ENCODE measurements at places on chromosomes 1 and 21.

- peak; percentile 34 for DNase-seq
Measured at GRCh38 chr1:13642306-13643004, 57.5 kb upstream of the PRDM2 start.

- no peak for DNase-seq
Measured at GRCh38 chr21:42421018-42421793, 17.5 kb downstream of the UBASH3A start.

- DNase-seq: no peak
Measured at GRCh38 chr1:36351227-36351977, 28.0 kb upstream of the EVA1B start.

DNA sequence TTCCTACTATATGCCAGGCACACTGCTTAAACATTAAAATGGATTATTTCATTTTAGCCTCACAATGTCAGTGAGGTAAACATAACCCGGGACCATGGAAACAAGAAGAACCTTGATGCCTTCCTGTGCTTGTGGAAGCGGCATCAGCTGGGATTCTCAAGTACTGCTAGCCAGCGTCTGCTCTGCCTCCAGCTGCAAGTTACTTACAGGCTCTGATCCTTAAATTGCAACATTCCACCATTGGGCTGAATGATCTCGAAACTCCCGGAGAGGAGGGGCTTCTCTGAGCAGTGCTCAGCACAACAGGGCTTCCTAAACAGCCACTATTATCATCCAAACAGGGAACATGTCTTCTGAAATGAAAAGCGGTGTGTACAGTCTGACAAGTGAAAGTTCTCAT lies 6.7 kb upstream of the MAN1C1 start:
- DNase-seq: no peak

GRCh38 chr21:17002594-17003257 lies 510.1 kb upstream of the CXADR start:
- no peak for DNase-seq

- DNase-seq: no peak
Measured at GRCh38 chr1:161342821-161343220, 24.9 kb downstream of the CFAP126 start.

- no peak for DNase-seq
Measured at GRCh38 chr1:63023171-63023570, 239.2 kb downstream of the ATG4C start.

- DNase-seq: no peak
Measured at GRCh38 chr1:182046763-182047162, 14.7 kb downstream of the ZNF648 start.

DNA sequence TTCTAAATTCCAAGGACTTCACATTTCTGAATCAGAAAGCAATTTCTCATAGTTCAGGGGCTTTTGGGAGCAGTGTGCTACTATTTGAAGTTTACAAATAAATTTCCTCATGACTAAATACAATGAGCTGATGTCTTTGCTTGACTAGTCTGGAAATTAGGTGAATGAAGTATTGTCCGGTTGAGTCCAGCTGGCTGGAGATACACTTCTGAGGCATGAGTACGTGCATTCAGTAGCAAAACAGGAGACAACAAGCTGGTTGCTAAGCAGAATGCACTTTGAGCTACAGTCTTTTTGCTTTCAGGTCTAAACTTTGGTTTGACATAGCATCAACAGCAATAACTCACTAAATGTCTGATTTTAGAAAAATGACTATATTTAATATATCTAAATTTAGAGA lies 27.1 kb downstream of the ZNHIT6 start:
- no peak for DNase-seq

DNA sequence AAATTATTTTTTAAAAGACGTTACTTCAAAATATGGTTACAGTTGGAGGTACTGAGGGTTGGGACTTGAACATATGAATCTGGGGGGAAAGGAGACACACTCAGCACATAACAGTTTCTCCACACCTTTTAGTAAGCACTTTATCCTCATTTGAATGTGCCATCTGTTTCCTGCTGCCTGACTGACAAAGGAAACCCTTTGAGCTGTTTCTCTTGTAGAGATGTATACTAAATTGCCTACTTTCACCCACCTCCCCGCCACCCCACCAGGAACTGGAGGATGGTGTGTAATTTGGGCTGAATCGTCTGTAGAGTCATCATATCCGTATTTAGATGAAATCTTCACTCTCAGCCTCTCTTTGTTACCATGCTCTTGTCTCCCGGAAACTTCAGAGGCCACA lies 108.1 kb downstream of the KAZN start:
- no peak for DNase-seq

- DNase-seq: no peak
Measured at GRCh38 chr1:230047114-230047865, 19.7 kb upstream of the GALNT2 start.

- no peak for DNase-seq
Measured at GRCh38 chr21:25862596-25862995, 127.8 kb downstream of the GABPA start.

DNA sequence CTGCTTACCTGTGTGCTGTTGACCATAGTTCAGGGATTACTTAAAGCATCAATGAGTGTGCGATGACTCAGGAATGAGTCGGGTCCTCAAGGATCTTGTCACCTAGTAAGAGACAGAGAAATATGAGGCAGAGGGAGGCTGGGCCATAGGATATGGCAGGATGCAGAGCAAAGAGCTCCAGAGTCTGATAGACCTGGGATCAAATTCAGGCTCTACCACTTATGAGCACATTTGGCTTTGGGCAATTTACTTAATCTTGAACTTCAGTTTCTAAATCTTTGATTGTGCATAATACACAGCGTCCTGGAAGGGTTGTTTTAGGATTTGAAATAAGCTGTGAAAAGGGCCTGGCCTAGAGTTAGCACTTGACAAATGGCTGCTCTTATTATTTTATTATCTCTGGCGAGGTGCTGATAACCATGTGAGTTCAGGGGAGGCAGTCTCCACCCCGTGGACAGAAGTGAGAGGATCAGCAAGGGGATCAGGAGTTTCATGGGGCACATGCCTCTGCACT lies 94.5 kb downstream of the ROR1 start:
- no peak for DNase-seq

DNA sequence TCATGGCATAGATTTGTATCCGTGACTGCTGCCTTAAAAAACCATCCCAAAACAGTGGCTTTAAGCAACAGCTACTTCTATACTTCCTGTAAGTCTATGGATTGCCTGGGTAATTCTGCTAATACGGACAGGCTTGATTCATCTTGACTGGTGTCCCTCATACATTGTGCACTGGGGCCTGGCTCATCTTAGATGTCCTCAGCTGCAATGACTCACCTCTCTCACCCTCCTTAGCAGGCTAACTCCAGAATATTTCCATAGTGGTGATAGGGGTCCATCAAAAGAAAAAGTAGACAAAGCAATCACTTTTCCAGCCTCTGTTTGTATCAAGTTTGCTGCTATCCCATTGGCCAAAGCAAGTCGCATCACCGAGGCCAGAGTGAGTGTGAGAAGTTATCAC lies 409.1 kb upstream of the KAZN start:
- no peak for DNase-seq

DNA sequence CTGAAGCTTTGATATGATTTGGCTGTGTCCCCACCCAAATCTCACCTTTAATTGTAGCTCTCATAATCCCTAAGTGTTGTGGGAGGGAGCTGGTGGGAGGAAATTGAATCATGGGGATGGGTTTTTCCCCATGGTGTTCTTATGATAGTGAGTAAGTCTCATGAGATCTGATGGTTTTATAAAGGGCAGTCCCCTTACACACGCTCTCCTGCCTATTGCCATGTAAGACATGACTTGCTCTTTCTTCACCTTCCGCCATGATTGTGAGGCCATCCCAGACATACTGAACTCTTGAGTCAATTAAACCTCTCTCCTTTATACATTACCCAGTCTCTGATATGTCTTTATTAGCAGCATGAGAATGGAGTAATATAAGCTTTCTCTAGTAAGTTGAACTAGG lies 261.9 kb downstream of the HLX start:
- no peak for DNase-seq

DNA sequence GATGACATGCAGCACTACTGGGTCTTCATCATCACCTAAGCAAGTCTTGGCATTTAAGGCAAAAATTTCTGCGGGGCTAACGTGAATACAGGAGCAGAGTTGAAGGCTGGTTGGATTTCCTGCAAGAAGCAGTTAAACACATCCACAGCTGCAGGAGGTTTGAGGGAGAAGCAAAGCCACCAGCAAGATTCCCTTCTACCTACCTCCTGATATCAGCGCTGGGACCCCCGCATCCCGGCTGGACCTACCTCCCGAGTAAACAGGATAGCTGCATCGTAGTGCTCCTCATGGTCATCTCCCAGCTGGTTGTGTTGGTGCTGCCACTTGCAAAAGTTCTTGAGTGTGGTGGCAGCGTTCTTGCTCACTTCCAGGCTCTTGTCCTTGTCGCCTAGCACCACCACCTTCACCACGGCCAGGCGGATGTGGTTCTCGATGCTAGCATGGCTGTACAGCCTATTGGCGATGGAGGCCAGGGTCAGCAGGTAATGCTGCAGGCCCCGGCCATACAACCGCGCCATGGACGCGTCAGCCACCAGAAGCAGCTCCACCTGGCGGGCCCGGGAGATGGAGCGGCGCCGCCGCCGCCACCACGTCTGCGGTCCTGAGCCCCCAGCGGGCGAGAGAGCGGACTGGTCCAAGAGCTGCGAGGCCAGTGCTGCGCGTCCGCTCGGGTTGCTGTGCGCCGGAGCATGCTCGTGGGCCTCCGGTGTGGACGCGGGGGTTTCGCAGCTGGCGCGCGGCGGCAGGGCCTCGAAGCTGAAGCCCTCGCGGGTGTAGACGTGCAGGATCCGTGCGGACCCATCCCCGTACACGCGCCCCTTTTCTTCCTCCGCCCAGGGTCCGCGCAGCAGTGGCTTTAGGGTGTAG lies 1.6 kb downstream of the ADAMTS5 start:
- DNase-seq: no peak

Measured in stimulated activated naive B cell treated with anti-CD40 and anti-IgM and Interleukin-4, amounts not matched to agents 10 μg/mL and 1 μg/mL and 100 μg/mL, for 72 hours (primary cell).